Stromal cell of bone marrow (primary cell): ENCODE measurements at places on chromosomes 2 and 18.

DNA sequence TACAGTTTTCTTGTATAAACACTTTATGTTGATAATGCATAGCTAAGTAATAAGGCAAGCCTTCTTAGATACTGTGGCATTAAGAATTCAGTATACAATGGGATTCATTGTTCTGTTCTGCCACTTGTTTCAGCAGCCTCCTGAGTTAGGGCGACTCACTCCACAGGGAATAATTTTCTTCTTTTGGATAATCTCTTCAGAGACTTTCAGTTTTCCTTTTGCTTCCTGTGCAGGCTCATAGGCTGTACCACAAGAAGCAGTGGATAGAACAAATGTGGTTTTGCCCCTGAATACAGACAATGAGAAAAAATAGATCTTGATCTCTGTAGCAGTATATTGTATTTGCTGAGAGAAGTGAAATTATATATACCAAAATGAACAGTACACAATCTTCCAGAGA is 298.0 kb downstream of the ZNF407 start:
- peak; percentile 19 for DNase-seq

DNA sequence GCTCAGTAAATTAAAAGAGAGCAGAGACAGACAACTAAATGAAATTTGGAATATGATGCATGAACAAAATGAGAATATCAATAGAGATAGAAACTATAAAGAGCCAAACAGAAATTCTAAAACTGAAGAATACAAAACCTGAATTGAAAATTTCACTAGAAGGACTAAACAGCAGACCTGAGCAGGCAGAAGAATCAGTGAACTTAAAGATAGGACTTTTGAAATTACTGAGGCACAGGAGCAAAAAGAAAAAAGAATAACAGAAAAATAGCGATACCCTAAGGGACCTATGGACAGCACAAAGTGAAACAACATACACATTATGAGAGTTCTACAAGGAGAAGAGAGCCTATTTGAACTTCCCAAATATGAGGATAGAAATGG is 41.6 kb downstream of the UNC50 start:
- DNase-seq: no peak

DNA sequence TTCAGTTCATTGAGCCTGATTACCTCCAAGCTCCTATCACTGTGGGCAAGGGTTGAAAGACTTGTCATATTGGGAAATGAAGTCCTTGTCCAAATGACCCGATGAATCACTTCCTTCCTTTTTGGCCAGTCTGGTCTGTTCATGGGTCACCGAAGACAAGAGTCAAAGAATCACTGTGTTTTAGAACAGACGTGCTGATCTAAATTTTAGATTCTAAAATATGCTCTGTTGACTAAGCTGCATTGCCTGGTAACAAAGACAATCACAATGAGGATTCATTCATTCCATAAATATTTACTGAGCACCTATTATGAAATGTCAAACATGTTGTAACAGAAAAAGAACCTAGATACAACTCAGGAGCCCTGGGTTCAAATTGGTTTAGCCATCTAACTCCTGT is 99.4 kb upstream of the RND3 start:
- DNase-seq: no peak

- DNase-seq: no peak
These were observed 31.8 kb downstream of the STRADB start for GRCh38 chr2:201483342-201483741.

- DNase-seq: no peak
These were observed 4.4 kb downstream of the CAPN14 start for GRCh38 chr2:31212659-31213600.

GRCh38 chr2:182068811-182069210 is 83.2 kb downstream of the PPP1R1C start:
- no peak for DNase-seq

DNA sequence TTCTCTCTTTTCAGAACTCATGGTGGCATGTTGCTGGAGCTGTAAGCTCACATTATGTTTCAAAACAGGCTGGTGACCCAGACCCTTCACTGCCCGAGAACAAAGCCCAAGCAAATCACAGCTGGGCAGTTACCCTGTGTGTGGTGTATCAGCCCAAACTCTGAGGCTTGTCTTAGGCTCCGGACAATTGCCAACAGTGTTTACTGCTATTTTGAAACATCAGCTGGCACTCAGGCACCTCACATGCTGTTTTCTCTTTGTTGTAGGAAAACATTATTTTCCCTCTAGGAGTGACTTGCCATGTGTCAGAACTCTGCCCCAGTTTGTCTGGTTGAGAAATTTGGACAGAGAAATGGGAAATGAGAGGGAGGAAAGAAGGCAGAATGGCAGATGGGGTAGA is 237.6 kb upstream of the APCDD1 start:
- no peak for DNase-seq

DNA sequence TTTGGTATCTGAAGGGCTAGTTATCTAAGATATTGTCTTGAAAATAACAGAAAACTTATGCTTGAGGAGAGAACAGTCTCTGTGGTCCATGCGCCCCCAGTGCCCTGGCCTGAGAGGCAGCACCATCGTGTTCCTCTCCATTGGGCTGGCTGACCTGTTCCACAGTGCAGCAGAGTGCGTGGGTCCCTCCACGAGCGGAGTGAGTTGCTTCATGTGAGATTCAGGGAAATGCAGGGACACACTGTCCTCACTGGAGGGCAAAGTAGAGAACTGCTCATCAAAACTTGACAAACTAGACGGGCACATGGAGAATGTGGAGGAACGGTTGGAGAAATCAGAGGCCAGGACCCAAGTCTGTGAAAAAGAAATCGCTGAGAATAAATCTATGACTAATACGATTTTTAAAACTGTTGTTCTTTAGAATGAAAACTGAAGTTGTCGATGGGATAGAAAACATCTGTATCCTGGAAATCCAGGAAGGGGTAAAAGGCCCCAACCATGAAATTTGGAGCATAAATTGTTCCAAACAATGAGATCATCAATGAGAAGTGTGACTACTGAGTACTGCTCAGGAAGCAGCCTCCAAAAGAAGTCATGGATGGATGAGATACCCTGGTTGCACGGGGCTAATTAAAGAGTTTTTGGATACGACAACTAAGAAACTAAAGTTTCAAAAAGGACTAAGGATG is 58.1 kb downstream of the REV1 start:
- no peak for DNase-seq

DNA sequence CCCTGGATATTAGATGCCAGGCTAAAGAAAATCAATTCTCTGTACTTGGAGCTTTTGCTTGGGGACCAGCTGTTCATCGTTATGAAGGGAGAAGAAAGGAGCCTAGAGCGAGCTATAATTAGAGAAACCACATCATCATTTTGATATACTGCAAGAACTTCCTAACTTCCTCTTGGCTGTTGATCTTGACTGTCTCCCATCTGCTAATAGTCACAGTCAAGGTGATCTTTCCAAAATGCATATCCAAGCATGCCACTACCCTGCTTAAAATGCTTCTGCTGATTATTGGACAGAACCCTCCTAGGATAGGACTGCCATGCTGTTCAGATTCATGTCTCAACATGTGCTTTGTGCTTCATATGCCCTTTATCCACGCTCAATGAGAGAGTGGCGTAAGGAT is 54.8 kb downstream of the RAPGEF4 start:
- no peak for DNase-seq
